ENCODE measurements at places on chromosomes 2 and 18.

GRCh38 chr2:182652326-182652725, 63.7 kb upstream of the DNAJC10 start:
- no peak for DNase-seq

GRCh38 chr18:49609256-49610021, 47.6 kb downstream of the LIPG start:
- no peak for DNase-seq

- DNase-seq = no peak
These were observed 8.2 kb upstream of the SETBP1 start for GRCh38 chr18:44672506-44672905.

DNA sequence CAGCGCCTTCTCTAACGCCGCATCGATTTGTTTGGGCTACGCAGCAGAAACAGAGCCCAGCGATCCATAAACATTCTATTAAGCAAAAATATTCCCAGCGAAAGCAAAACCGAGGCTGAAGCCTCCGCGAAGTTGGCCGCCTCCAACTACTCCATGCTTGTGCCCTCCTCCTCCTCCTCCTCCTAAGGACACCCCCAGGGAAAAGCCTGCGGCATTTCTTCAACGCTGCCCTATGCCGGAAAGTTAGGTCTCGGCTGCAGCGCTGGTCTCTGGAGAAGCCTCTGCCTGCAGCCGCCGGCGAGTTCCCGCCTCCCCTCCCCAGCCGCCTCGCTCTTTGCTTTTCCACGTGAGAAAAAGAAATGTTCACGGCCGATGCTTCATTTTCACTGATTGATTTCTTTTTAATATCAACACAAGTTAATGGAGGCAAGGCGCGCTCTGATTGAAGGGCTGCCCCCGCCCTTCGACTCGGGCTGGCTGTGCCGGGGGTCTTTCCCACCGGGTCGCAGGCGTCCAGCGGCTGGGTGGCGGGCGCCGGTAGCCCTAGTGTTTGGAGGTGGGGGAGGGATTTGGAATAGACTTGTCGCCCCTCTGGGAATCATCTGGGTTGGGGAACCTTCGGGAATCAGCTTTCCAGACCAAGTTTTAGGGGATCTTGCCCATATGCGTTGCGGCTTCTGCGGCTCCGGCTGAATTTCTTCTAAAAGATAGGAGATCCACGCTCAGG, 3.9 kb downstream of the NRP2 start:
- DNase-seq = no peak

DNA sequence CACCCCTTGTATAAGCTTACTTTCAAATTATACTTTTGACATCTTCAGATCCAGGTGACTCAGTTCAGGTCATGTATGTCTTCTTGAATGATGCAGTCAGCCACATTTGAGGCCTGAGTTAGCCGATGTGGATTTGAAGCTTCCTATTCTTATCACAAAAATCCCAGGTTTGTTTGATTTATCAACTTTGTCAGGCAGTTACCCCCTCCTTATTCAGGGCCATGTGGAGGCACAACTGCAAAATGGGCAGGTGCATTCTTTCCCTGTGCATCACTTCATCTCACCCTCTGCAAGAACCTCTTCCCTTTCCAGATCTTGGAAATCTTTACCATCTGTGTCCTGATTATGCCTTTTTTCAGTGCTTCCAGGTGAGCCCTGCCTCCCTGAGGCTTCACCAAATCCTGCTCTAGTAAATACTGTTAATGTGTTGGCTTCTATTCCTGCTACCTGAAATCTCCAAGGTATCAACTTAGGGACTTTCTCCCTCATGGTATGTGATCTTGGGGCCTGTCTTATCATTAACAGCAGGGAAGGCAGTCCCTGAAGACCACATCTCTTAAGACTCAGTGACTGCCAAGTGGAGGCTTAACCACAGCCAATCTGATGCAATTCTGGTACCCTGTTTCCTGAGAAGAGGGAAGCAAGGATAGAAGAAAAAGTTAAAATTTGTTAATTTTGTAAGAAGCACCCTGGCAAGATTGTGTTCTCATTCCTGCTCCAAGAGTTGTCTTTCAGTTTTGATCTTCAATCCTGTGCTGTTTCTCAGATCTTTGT, 9.4 kb upstream of the ARHGAP28 start:
- no peak for DNase-seq

DNA sequence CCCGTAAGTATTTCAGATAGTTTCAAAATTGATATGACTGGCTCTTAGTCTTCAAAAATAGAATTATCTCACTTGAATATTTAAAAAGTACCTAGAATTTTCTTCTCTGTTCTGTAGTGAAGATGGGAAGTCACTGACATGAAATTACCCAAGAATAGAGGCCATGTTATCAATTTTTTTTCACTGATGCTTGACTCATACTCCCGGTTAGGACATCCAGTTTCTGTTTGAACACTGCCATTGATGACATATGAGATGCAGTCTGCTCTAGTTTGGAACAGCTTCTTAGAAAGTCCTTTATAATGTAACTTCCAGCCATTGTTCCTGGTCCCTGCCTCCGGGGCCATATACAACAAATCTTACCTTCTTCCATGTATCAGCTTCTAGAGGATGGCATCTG, 26.0 kb downstream of the MAP3K20 start:
- no peak for DNase-seq

DNA sequence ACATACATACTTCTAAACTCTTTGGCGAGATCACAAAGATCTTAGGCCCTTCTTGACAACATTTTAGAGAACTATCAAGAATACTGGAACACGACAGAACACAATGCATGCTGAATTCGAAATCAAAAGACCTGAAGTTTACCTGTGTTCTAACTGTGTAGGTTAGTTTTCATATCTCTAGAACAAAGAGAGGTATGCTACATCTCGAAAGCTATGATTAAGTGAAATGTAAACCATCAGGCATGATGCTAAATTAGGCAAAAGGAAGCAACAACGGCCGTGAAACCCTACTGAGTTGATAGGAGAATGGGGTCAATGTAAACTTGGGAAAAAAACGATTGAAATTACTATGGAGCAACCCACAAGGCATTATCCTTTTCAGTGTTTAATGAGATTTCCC, 43.7 kb downstream of the IKZF2 start:
- no peak for DNase-seq

GRCh38 chr2:67772216-67773170, 290.3 kb downstream of the C1D start:
- no peak for DNase-seq

DNA sequence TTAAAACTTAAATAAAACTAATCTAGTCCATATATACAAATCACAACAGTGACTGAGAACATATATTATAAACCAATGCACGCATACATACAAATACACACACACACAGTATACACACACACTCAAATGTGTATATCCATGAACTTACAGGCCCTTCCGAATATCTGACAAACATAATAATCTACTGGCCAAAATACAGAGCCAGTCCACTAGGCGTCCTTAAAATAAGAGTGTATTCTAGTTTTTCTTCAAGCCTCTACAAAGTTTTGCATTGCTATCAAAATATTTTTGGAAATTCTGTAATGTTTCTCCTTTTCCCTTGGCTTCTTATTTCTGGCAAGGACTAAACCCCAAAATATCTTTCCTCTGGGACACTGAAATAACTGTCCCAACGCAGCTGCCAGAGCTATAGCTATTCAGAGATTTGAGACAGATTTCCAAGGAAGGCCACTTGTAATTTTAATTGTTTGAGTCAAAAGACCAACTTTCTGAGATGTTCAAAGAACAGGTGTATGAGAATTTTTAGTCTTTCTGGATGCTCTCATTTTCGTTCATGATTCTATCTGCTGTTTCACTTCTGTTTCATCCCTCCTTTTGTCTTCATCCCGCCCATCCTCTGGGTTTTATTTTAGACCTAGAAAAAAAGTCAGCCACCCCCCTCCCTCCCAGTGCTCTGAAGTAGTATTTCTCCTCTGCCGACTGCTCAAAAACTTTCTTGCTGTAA, 24.1 kb upstream of the SP3 start:
- no peak for DNase-seq

DNA sequence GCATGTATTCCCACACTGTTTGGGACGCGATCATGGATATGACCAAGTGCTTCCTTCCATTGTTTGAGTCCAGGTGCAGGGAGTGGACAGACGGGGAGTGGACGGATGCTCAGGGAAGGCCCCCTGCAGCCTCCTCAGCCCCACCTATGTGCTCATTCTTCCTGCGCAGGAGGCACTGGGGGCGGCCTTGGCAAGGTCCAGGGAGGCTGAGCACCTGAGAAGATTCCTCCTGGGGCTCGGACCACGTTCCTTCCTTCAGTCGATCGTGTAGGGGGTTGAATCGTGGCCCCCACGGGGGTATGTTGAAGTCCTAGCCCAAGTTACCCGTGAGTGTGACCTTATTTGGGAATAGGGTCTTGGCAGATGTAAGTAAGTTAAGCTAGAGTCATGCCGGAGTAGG, 60.4 kb downstream of the ASB1 start:
- no peak for DNase-seq

- no peak for DNase-seq
These were observed 1.4 kb downstream of the WNT6 start for GRCh38 chr2:218860950-218861381.

DNA sequence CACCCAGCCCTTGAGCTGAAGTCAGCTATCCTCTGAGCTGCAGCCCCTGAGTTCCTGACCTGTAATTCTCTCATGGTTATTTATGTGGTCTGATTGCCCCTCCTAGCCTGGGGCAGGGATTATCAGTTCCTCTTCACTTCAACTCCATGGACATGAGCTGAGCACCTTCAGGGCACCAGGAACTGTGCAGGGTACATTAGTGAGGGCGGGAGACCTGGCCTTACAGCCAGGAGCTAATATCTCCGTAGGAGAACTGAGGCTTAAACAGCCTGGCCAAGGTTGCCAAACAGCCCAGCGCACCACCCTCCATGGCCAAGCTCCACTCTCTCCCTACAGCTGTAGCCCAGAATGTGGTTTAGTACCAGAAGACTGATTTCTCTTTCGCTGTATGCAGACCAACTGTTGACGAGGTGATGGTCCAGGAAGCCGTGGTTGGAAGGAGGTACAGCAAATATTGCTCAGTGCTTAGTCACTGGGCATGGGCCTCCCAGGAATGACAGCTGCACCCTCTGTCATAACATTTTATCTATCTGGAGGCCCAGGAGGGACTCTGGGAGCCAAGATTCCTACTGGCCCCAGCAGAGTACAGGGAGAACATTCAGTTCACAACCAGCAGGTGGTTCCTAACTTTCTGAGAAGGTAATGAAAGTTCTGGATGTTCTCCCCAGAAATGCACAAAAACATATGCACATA, 228.7 kb upstream of the SIX2 start:
- peak; percentile 81 for DNase-seq

DNA sequence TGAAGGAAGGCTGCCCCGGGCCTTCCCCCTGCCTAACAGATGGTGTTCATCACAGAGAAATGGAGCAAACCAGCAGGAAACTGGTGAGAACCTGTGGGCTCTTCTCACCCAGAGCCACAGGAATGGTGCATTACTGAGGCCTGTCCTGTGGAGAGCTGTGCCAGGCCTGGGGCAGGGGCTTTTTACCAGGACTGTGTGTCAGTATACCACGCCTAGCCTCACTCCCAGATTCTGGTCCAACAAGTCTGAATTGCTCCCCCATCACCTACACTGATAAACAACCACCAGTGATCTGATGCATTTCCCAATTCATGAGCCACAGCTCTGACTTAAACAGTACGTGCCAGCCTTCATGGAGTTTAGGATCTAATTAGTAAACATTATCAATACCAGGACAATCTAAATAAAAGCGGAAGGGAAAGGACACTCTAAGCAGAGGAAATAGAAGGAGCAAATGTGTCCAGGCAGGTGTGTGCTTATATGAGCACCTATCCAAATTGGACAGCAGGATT, 8.9 kb upstream of the DGUOK start:
- no peak for DNase-seq

DNA sequence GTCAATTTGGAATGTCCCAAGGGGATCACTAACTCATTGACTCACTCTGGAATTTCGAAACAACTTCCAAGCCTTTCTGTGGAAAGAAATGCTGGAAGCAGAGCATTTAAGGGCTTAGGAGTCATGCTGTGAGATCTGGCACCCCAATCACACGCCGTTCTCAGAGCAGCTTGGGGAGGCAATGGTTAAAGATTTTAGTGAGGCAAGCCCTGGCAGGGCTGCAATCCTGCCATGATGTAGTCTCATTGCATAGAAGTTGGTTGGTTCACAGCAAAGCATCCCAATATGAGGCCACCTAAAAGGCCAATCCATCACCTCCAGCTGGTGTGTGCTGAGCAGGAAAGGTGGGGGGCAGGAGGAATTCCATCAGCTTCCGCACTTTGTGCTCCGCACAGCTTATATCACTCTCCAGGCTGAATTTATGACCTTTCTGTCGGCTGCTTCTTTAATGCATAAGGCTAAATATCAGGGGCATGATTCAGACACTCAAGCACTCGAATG, 1043.9 kb upstream of the POU3F3 start:
- no peak for DNase-seq

DNA sequence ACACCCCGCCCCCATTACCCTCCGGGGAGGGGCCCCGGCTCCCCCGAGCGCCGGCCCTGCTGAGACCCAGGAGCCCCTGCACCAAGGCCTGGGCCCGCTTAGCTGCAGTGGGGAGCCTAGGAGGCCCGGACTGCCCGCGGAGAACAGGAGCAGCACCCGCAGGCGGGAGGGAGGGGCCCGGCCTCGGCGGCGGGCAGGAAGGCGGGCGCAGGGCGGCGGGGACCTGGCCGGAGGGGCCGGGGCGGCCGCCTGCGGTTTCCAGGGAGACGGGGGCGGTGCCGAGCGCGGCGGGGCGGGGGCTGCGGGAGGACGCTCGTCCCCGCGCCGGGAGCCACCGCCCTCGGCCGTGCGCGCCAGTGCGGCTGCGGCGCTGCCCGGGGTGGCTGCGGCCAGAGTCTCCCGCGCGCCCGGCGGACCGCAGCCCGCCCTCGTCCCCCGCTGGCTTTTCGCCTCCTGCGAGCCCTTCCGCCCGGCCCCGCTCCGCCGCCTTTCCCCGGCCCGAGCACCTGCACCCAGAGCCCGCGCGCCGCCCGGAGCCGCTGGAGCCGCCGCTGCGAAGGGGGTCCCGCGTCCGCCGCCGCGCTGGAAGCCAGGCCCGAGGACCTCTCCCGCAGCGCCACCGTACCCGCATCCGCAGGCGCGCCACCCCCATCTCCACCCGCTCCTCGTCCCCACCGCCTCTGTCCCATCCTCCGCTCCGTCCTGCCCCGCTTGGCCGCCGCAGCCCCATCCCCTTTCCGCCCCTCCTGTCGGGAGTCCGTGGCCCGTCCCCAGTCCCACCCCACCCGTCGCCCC, 17.2 kb downstream of the GPC1 start:
- peak; percentile 41 for DNase-seq

- no peak for DNase-seq
These were observed 155.6 kb downstream of the CYP26B1 start for GRCh38 chr2:71992036-71992435.

- no peak for DNase-seq
These were observed 219.9 kb upstream of the FBXO11 start for GRCh38 chr2:48126162-48126561.

DNA sequence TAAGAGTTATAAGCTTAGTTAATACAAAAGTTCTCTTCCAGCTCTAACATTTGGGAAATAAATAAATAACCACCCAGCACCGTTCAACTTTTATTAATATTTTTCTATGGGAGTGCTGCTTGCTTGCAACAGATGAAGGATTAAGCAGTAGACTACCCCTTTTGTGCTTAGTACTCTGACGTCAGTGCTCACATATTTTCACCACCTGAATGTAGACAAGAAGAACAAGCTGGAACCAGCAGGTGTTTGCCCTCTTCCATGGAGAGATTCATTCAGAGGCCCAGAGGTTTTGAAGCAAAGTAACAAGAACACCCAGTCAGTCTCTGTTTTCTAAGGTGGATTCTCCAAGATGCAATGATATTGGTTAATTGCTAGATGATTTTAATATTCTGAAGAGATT, 307.1 kb upstream of the PIK3C3 start:
- no peak for DNase-seq

GRCh38 chr2:227363756-227364155, 15.3 kb downstream of the TM4SF20 start:
- DNase-seq = no peak
